ENCODE measurements at places on chromosomes 3 and 15.

DNA sequence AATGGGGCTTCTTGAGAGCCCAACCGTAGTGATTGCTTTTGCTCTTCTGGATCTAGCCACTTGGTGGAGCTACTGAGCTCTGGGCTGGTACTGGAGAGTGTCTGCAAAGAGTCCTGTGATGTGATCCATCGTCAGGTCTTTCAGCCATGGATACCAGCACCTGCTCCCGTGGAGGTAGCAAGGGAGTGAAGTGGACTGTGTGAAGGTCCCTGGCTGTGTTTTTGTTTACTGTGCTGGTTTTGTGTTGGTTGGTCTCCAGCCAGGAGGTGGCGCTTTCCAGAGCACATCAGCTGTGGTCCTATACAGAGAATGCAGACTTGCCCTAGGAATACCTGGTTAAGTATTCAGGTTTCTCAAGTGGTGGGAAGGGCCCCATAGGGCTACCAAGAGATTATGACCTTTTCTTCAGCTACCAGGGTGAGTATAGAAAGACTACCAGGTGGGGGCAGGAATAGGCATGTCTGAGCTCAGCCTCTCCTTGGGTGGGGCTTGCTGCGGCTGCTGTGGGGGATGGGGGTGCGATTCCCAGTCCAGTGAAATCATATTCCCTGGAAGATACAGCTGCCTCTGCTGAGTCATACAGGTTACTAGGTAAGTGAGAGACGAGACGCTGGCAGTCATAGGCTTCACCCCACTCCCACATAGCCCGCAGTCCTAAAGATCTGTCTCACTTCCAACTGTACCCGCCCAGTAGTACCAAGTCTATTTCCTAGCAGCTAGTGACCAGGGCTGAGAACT lies 733.7 kb downstream of the ZNF385D start:
- DNase-seq, result peak; percentile 8

DNA sequence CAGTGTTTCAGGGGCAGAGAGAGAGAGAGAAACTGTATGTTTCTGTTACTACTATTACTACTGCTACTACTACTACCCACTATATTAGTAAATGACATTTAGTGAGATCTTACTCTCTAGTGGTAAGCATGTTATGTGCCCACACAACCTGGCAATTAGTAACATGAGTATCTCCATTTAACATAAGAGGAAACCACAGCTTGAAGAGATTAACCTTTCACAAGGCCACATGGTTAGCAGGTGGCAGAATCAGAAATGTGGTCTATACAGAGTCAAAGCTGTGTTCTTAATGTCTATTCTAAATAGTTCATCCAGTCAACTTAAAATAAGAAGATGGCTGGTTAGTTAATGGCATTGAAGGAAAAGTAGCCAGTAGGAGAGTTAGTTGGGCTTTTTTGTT lies 961.6 kb downstream of the MCTP2 start:
- DNase-seq, result no peak

DNA sequence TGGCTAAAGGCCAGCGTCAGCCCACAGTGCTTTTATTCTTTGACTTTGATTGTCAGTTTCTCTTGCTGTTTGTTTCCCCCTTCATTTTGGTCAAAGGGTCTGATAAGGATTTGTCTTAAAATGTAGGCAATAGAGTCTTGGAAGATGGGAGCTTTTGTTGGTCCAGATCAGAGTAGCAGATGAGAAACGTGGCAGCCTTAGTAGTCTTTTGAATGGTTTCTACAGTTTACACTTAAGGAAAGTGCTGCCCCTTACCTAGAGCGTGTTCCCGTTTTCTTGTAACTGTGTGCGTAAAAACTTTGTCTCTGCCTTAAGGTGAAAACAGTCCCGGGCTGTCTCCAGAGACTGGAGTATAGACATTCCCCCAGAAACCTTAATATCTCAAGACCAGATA lies 630 bp downstream of the LXN start:
- peak; percentile 2 for DNase-seq

DNA sequence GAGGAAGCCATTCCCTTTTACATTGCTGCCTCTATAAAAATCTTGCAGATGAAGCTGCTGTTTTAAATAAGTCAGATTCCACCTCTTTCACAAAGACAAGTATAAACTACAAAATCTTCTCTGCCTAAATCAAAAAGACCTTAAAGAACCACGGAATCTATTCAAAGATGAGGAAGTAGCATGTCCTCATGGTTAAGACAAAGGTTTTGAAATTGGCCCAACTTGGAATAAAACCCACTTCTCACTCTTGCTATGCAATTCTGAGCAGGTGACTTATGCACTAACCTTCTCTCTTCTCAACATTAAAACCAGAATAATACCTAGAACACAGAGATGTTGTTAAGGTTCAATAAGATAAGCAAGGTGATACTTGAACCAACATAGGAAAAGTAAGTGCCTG lies 97.6 kb downstream of the FOXP1 start:
- DNase-seq, result no peak

GRCh38 chr3:146308222-146308621 lies 57.3 kb upstream of the PLSCR4 start:
- no peak for DNase-seq

DNA sequence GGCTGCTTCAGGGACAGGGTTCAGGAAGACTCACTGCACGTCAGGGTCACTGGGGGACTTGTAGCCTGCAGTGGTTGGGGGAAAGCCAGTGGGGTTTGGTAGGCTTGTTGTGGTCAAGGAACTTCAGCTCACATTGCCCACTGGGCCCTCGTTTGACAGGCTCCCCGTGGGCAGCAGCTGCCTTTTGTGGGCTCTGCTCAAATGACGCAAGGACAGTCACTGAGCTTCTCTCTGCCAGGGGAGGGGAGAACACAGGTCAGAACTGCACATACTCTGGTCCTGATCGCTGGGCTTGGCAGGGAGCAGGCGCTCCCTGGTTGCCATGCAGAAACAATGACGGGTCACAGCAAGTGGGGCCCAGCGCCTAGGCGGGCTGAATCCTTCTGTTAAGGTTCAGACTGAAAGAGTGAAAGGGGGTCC lies 45.5 kb downstream of the FAM174B start:
- DNase-seq, result no peak

GRCh38 chr3:81888914-81889557 lies 127.6 kb upstream of the GBE1 start:
- DNase-seq, result no peak

DNA sequence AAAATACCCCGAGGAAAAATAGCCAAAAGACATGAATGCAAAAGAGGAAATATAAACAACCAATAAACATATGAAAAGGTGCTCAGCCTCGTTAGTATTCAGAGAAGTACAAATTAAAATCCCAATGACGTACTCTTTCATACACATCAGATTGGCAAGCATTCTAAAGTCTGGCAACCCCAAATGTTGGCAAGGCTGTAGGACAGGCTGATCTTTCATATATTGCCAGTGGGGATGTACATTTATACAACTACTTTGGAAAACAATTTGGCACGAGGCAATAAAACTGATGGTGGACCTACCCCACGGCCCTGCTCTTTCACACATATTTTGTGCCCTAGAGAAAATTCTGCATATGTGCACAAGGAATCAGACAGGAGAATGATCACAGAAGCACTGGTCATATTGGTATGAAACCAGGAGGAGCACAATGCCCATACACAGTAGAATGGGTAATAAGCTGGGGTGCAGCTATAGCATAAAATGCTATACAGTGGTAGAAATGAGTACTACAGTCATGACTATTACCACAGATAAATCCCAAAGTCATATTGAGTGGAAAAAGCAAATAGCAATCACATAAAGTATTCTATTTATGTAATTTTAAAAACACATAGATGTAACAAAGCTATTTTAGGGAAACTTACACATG lies 176.0 kb upstream of the SLC24A5 start:
- no peak for DNase-seq

DNA sequence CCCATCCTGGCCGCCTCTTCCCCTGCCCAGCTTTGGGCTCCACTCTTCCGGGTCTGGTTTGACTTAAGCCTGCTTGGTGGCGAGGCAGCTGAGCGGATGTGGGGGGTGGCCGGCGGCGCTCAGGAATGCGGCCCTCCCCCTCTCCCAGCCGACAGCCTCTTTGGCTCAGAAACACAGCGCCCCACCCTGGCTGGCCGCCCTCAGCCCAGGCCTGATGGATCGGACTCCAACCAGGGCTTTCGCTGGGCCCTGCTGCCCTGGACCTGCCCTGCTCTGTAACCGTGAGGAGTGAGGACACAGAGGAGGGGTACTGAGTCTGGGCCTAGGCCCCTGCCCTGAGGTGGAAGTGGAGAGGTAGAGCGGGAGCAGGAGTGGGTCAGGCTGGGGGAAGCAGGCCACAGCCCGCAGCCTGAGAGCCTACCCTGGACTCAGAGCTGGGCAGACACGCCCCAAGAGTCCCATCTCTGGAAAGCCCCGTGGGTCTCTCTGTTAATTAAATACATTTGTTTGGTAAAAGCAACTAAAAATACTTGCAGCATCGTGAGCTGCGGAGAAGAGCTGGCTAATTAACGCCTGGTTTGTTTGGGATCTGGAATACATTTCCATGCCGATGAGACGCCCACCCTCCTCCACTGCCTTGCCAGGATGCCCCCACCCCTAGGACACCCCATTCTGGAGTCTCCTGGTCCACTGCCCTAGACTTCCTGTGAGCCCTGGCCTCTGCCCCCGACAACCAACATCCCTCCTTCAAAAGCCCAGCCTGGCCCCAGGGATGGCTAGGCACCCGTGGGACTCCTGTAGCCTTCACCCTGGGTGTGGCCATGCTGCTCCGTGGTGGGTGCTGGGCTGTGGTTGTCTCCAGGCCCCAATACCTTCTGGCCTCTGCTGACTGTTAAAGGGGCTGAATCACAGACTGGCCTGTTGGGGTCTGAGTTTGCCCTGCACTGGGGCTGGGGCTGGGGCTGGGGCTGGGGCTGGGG lies 19.6 kb downstream of the PLXNA1 start:
- DNase-seq, result peak; percentile 88

DNA sequence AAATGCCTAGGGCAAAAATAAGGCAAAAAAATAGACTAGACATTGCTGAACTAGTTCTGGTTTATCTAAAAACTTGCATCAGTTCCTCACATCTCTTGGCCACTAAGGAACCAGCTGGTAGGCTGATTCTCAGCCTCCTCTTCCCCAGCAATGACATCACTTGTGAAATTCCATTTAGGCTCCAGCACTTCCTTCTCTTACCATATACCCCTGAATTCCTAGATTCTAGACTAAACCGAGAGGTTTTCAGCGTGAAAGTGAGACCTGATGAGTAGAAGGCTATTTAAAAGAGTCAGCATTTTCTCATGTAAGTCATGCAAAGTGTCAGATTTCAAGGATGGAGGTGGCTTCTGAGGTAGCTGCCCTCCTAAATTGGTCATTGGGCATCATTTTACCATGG lies 247.1 kb upstream of the CDIN1 start:
- DNase-seq, result no peak

DNA sequence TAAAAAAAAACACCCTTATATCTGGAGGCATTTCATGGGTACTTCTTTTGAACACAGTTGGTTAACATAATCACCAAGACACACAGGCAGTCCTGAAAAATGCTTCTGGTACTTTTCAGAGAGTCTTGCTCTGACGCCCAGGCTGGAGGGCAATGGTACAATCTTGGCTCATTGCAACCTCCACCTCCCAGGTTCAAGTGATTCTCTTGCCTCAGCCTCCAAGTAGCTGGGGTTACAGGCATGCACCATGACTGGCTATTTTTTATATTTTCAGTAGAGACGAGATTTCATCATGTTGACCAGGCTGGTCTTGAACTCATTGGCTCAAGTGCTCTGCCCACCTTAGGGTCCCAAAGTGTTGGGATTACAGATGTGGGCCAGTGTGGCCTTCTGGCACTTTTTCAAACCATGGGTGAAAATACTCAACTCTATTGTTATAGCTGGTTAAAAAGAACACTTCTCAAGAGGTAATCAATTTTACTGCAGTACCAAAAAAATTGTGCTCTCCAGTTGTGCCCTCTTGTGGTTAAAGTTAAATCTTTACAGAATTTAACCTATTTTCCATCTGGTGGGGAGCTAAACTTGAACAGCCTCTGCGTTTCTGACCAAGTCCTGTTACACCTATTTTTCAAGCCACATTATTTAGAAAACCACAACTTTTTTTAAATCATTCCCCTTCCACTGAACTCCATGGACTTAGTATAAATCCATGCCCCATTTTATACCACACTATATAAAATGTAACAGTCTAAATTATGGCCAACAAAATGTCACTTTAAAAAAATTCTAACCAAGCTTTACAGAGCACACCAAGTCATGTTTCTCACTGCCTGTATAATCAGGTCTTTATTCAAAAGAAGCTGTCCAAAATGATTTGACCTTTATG lies 1.2 kb upstream of the SNAPC5 start:
- DNase-seq, result peak; percentile 47

DNA sequence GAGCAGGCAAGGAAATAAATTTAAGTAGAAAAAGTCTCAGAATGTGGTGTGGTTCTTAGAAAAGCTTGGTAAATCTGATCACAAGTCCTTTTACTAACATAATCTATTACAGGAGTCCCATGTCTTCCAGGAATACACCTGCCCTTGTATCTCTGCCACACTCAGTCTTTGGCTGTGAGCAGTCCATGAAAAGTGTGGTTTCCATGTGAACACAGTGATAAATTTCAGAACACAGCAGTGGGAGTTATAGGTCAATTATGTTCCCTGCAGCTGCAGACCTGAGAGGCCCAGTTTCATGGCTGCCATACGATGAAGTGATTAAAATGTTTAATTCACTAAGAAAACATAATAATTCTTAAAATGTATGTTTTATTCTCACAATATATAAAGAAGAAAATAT lies 366.9 kb upstream of the STAC start:
- DNase-seq, result no peak

DNA sequence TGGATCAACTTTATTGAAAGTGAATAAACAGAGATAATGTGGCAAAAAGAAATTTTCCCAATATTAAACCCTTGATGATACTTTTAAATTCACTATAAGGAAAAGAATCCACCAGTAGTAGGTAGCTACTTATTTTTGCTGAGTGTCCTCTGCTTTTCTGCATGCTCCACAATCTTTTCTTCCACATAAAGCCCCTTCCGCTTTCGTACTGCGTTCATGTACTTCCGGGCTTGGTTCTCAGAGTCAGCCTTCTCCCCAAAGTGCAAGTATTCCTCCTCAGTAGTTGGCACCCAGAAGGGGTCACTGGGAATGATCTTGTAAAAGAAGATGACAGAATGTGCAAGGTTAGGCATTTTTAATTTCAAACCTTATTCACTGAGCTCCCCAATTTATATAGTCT lies 84.4 kb upstream of the MEX3B start:
- DNase-seq, result no peak

- DNase-seq, result no peak
These were observed 8.1 kb downstream of the INSYN1 start for GRCh38 chr15:73745073-73745472.

GRCh38 chr15:32831485-32831884 lies 113.7 kb downstream of the GREM1 start:
- no peak for DNase-seq

GRCh38 chr3:67875338-67875737 lies 220.9 kb upstream of the SUCLG2 start:
- DNase-seq, result no peak

GRCh38 chr15:63407612-63408011 lies 26.0 kb upstream of the CA12 start:
- DNase-seq, result no peak

DNA sequence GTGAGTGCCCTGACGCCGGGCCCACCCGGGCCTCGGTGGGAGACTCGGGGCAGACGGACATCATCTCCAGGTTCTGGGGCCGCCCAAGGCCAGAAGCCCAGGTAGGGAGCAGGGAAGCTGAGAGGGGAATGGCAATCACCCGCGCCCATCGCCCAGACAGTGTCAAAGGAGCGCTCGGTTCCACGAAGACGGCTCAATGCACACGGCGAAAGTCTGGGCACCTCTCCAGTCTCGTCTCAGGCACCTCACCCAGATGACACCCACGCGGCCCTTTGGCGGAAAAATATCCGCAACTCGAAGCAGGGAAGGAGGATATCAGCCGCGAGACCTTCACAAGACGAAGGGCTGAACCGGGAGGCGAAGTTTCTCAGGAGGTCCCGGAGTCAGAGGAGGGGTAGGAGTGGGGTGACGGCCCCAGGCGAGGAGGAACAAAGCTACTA lies 916 bp downstream of the IL17RD start:
- DNase-seq, result no peak
